HT1080 (cell line): ENCODE measurements at places on chromosomes 1 and 21. TPM values are rescaled to one million over a fixed set of nuclear protein-coding genes. Genes with fewer than 3 reads are reported as not detected.
A peak's percentile ranks its signal among the peaks of the same experiment; 100 is the strongest.

GRCh38 chr1:113253187-113253586, 137.1 kb upstream of the MAGI3 start:
- no peak for DNase-seq

The HCRTR1 gene
- total RNA-seq, result not detected in 2 replicates

DNA sequence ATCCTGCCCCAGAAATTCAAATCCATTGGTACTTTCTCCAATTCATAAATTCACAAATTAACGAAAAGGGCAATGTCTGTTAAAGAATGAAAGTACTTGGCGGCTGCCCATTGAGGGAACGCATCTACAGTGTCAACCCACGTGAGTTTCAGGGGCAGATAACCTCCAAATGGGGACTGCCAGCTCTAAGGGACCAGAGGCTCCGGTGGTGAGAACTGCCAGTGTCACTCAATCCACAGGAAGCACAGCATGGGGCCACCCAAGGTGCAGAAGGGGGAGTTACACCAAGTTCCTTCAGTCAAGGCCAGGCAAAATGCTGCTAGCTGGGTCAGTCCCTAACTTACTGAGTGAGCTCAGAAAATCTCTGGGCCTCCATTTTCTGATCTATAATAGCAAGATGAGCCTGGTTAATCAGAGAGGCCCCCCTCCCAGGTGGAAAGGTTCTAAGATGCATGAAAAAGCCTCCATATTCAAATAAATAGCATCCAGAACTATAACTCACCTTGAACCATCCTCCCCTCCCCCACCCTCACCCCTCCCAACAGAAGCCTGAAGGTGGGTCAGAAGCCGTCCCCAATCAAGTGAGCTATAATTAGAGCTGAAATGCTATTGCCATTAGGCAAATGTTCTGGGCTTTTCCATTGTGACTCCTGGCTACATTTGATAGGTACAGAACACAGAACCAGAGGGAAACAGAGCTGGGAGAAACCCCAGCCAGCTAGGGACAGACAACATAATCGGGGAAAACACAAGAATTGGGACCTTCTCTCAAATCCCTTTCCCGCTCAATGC, 41.7 kb downstream of the LRP8 start:
- DNase-seq, result no peak

- no peak for DNase-seq
Measured at GRCh38 chr1:227733751-227734545, 1.2 kb downstream of the JMJD4 start.

DNA sequence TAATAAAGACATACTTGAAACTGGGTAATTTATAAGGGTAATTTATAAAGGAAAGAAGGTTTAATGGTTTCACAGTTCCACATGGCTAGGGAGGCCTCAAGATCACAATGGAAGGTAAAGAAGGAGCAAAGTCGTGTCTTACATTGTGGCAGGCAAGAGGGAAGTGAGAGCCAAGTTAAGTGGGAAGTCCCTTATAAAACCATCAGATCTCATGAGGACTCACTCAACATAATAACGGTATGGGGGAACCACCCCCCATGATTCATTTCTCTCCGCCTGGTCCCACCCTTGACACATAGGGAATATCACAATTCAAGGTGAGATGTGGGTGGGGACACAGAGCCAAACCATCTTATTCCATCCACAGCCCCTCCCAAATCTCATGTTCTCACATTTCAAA, 76.8 kb upstream of the ZNF678 start:
- DNase-seq, result no peak

- peak; percentile 38 for DNase-seq
Measured at GRCh38 chr1:210828996-210829596, 304.9 kb downstream of the KCNH1 start.

The GJA8 gene
- not detected in 2 replicates for total RNA-seq

- DNase-seq, result no peak
Measured at GRCh38 chr1:109787211-109787844, 23.6 kb upstream of the EPS8L3 start.

The APCS gene
- not detected in 2 replicates for total RNA-seq

GRCh38 chr1:247713753-247714152, 2.7 kb downstream of the OR6F1 start:
- no peak for DNase-seq

The FTCD gene
- total RNA-seq, result 0.13 and 0.69 TPM in 2 replicates

GRCh38 chr1:115425442-115425841, 87.4 kb upstream of the NGF start:
- DNase-seq, result no peak

DNA sequence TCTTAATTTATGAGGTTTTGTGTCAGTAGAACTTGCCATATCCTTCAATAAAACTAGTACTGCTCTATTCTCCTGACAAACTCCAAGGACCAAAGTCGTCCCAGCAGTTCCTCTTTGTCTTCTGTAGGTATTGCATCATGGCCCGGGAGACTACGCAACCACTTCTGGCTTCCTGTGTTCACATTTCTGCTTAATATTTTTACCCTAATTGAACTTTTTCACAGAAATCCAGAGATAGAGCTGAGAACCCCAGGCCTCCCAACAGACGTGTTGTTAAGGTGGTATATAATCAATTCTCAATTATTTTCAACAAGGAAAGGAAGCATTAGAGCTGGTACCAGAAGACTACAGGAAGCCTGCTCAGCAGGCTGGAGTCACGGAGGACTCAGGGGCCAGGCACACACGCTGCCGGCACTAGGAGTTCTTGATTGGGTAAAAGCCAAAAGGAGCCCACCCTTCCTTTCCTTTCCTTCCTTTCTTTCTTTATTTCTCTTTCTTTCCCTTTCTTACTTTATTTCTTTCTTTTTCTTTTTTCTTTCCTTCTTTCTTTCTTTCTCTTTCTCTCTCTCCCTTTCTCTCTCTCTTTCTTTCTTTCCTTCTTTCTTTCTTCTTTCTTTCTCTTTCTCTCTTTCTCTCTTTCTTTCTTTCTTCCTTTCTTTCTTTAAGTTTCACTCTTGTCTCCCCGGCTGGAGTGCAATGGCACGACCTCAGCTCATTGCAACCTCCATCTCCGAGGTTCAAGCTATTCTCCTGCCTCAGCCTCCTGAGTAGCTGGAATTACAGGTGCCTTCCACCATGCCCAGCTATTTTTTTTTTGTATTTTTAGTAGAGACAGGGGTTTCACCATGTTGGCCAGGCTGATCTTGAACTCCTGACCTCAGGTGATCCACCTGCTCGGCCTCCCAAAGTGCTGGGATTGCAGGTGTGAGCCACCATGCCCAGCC, 173.7 kb downstream of the ZBTB18 start:
- no peak for DNase-seq

- peak; percentile 65 for DNase-seq
Measured at GRCh38 chr1:239250353-239251035, 135.9 kb upstream of the CHRM3 start.

GRCh38 chr1:115534106-115534505, 107.7 kb upstream of the VANGL1 start:
- no peak for DNase-seq

DNA sequence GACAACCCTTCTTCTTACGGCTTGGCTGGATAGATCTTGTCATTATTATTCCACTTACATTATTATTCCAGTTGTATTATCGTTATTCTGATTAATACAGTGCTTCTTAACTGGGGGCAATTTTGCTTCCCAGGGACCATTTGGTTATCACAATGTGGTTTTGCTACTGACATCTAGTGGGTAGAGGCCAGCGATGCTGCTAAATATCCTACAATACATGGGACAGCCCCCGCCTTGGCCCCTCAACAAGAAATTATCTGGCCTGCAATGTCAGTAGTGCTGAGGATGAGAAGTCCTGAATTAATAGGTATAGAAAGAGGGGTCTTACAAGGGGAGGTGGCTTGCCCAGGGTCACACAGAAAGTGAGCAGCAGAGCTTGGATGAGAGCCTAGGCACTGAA, 105.6 kb downstream of the PTPRU start:
- no peak for DNase-seq

The HEYL gene
- total RNA-seq, result not detected in 2 replicates

The DENND2C gene
- total RNA-seq, result 0.21 and 0.47 TPM in 2 replicates

The ZNF683 gene
- total RNA-seq, result not detected in 2 replicates

- peak; percentile 25 for DNase-seq
Measured at GRCh38 chr21:16037421-16037955, 307.7 kb downstream of the USP25 start.

DNA sequence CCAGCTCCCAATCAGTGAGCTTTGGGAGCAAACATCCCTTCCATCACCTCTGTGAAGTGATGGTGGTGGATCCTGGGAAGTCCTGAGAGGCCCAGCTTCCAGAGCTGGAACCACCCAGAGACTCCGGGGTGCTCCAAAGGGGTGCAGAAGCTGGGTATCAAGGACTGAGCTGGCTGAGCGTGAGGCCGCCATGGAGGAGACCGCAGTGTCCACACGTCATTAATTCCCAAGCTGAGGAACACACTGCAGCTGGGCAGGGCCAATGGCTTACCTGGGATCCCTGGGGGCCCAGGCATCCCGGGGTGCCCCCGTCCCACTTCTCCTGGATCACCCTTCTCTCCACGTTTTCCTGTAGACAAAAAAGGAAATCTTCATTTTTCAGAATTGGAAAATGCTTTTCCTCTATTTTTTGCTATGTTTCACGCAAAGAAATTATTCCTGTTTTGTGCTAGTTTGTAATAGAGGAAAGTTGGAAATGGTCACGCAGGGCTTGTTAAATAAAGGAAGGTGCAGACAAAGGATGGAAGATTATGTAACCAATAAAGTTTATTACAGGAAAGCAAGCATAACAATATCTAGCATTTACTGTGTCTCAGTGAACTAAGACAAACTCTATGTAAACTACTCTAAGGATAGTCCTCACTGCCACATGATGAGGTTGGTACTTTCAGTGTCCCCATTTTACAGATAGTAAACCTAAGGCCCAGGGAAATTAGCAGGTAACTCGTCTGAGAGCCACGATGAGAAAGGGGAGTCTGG, 15.4 kb downstream of the COL9A2 start:
- no peak for DNase-seq

DNA sequence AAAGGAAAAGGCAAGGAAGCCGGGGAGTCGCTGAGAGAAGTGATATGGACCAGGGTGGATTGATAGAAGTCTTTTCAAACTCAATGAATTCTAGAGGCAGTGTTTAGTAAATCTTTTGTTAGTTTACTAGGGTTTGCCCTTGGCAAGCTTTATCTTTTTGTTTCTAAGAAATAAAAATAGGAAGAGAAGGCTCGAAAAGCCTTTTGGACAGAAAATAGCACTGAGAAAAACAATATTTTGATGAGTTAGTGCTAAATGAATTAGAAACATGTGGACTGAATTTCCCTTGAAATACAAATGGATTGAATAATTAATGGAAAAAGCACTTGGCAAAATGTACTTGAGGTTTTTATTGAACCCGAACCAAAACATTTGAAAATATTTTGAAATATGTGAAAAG, 121.8 kb upstream of the SPAG17 start:
- no peak for DNase-seq

GRCh38 chr1:111596499-111596898, 23.1 kb upstream of the RAP1A start:
- DNase-seq, result no peak

DNA sequence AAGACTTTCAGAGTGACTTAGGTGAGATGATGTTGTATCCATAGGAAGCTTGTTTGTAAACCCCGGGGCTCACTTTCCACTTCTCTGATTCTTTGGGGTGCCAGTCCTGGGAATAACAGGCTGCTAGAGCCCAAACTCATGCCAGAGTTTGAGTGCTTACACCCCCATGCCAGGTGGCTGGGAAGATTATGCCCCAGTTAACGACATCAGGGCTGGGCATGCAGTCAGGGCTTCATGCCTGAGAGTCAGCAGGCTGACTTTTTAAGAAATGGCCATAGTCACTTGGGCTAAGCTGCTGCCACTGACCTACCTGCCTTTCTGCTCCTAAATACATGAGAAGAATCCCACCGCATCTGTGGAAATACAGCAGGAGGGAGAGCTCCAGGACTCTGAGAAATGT, 425.6 kb upstream of the VAMP3 start:
- no peak for DNase-seq

- peak; percentile 76 for DNase-seq
Measured at GRCh38 chr1:89721351-89721750, 88.4 kb downstream of the LRRC8C start.

The PKP1 gene
- not detected in 2 replicates for total RNA-seq

DNA sequence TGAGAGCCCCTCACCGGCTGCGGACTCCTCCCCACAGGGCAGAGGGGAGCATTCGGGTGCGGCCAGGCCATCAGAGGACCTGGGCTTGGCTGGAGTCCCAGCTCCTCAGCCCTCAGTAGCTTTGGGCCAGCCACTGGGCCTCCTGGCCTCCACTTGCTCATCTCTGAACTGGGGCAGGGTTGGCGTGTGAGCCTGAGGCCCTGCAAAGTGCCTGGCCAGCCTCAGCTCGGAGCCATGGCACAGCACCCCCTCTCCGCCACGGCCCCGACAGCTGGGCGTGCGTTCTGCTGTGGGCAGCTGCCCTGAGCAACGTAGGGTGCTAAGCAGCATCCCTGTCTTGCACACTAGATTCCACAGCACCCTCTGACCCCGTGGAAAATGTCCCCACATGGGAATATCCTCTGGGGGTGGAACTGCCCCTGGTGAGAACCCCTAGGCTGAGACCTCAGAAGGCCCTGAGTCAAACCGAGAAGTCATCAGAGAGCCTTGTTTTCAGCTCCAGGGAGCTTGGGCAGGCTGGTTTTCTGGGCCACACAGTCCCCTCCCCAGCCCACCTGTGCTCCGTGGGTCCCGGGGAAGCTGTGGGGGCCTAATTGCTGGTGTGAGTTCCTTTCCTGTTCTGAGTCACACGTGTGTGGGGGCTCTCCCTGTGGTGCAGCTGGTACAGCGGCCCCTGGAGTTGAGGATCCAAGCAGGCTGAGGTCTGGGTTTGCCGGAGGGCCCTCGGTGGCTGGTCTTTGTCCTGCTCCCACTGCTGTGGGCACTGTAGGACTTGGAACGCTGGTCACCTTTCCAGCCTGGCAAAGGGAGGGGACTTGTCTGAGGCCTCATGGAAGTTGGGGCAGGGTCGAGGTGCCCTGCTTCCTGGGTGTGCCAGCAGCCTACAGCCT, 24.5 kb downstream of the TP73 start:
- DNase-seq, result no peak

The SH2D5 gene
- 26.9 and 29.1 TPM in 2 replicates for total RNA-seq

GRCh38 chr1:244353551-244354091, 98.1 kb downstream of the ADSS2 start:
- peak; percentile 96 for DNase-seq

The CELA2B gene
- not detected in 2 replicates for total RNA-seq

- no peak for DNase-seq
Measured at GRCh38 chr1:159774465-159774864, 6.3 kb upstream of the DUSP23 start.

GRCh38 chr1:12580054-12580887, 37.7 kb downstream of the DHRS3 start:
- no peak for DNase-seq
